ENCODE measurements at places on chromosomes 11 and 22. TPM values are rescaled to one million over a fixed set of nuclear protein-coding genes. Genes with fewer than 3 reads are reported as not detected.

GRCh38 chr11:63611395-63611747, 2.9 kb downstream of the PLAAT3 start:
- DNase-seq: no peak

DNA sequence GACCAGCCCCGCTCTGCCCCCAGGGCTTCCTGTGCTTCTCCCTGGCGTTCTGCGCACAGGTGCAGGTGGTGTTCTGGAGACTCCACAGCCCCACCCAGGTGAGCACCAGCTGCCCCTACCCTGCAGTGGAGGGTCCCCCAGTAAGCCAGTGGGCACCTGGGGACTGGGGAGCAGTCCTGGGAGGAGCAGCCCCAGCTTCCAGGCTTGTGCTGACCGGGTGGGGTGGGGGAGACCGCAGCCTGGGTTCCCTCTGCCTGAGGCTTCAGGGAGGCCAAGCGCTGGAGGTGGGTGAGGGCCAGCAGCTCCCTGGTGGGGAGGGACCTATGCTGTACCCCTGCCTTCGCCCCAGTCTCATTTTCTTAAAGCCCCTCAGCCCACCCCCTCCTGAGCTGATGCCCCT, 6.9 kb downstream of the TSPAN32 start:
- DNase-seq: no peak

DNA sequence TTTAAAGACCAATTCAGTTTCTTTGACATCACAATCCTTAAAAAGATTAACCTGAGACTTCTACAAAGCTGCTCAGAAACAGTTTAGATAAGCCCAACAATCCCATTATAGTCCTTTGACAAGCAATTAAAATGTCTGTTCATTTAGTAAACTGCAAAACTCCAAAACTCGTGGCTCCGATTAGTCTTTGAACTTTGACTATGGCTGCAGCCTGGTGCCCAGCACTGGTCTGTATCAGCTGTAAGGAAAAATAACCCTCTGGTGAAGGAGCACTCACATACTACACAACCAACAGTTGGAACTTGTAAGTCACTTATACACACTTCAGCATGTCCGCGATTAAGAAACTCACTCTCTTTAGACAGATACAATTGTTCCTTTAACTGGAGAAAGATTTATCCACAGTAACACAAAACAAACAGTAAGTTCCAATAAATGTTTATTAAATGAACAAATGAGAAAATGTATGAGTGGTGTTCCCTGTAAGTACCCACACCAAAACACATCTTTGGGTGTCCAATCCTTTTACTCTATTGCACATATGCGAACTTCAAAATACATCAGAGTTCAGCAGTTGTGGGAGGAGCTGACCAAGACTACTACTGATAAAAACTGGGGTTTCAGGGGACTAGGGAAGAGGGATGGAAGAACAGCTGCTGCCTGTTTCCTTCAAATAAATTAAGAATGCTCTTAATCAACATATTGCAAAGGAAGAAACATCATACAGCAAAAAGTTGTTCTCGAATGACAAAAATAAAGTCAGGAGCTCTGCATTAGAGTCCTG, 36.4 kb downstream of the PITPNB start:
- no peak for DNase-seq

DNA sequence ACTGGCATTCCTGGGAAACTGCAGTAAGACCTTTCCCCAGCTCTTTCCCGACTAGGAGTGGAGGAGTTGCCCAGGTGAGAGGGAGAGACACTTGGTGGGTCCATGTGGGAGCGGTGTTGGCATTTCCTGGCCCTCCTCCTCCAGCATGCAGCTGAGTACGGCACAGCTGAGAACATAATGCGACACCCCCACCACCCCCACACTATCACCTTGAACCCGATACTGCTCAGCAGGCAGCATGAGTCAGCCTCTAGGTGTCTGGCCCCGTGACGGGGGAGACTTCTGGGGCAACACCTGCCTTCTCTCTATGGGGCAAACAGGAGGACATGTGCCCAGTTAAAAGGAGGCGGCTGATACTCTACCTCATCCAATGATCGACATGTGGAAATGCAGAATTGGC, 64.4 kb downstream of the PKNOX2 start:
- no peak for DNase-seq

DNA sequence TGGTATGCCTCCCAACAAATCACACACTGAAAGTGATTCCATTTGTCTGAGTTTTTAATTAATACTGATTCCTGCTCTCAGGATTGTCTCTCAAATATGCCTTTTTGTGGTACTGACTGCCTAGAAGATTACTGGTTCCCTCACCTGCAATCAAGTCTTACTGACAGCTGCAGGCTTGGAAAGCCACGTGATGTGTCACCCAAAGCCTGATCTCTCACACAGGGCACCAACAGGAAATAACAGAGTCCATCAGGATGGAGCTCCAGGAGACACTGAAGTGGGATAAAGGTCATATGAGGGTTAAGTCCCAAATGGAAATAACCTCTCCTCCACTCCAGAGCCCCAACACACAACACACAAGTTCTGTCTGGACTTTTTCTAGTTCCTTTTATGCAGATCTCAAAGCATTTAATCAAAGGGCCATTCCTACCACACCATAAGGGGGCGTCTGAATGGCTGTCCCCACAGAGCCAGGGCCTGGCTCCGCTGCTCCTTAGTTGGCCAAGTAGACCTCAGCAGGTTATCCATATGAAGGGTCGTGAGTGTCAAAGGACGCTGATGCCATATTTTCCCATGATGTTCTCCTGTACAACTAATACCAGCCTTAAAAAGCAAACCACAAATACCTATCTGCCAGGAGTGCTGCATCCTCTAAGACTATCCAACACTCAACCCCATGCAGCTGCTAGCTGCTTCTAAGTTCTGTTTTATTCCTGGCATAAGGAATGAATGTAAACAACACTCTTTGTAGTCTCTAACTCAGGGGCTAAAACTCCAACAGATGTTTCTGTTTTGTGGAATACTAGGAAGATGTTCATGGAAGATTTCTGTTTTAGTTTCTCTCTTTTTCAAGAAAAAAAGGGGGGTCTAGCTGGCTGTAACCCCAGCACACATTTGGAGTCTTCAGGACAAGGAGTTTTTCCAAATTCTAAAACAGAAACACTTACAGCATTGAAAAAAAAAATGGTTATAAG, 13.0 kb downstream of the SCUBE2 start:
- no peak for DNase-seq

GRCh38 chr11:26522912-26523610, 49.0 kb downstream of the MUC15 start:
- DNase-seq: no peak

GRCh38 chr11:79686703-79687419, 246.0 kb upstream of the TENM4 start:
- DNase-seq: no peak

Gene PLXNB2
- total RNA-seq: 524 TPM

All from stomach (tissue), 19 donors.